ENCODE measurements at places on chromosomes 1 and 21.
A peak's percentile ranks its signal among the peaks of the same experiment; 100 is the strongest.

DNA sequence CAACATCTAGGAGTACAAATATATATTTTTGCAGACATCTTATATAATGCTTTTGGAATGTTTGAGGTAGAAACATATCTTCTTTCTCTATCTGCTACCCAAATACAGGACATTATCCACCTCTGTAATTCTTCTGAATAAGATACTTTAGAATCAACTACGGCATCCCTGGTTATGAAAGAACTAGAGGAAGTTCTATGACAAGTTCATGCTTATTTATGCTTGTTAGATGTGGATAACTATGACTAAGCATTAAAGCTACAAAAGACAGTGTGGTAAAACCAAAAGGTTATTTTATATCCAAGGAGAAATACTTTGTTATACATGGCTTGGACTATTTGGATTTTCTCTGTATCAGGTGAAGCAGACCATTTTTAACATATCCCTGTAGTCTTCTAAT, 894.0 kb downstream of the KCNT2 start:
- no peak for DNase-seq

DNA sequence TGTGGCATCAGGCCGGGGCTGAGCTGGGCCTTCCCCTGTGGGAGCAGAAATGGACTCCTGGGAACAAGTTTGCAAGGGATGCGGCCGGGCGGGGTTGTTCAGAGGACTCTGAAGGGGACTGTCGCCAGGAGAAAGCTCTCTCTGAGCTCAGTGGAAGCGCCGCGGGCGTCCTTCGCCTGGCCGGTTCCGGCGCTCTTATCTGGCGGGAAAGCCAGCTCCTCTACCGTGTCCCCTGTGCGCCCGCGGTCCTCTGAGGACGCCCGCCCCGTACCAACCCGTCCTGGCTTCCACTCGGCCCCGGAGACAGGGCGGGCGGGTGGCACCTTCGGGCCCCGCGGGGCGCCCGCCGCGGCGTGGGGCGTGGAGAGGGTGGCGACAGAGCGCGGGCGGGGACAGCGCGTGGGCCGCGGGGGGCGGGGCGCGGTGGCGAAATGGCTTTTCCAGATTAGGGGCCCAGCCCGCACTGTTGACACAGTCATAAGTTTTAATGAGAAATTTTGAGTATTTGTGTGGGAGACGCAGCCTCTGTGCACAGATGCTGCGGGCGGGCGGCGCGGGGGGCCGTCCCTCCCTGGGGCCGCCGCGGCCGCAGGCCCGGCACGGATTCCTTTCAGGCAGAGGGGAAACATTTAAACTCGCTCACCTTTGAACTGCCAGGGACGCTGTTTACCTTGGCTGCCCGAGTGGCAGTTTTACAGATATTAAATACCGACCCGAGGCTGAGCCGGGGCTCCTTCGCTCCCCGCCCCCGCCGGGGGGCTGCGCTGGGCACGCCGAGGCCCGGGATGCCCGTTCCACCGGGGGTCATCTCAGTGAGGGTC, 70.2 kb downstream of the FOXD2 start:
- DNase-seq = no peak

DNA sequence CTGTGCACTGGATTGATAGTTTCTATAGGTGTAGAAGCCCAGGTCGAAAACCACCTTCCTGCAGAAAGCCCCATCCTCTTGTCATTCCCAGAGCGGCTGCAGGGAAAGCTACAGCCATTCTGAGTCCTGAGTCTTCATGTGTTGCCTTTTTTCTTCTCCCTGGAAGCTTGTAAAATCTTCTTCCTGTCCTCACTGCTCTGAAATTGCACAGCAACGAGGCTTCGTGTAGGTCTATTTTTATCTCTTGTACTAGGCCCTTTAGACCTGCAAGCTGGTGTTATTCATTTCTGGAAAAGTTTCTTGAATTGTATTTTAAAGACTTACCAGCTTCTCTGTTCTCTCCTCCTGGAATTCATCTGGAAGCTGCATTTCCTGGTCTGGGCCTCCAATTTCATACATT, 44.2 kb upstream of the ETS2 start:
- no peak for DNase-seq

GRCh38 chr1:156838972-156839371, 19.9 kb downstream of the INSRR start:
- peak; percentile 41 for DNase-seq

GRCh38 chr21:35792569-35793305, 267.6 kb downstream of the SETD4 start:
- no peak for DNase-seq

GRCh38 chr1:200409203-200409760, 554 bp downstream of the ZNF281 start:
- DNase-seq = no peak

GRCh38 chr1:31984419-31985347, 29.0 kb upstream of the KHDRBS1 start:
- DNase-seq = no peak

GRCh38 chr1:69985901-69986439, 219.4 kb downstream of the LRRC40 start:
- DNase-seq = no peak

DNA sequence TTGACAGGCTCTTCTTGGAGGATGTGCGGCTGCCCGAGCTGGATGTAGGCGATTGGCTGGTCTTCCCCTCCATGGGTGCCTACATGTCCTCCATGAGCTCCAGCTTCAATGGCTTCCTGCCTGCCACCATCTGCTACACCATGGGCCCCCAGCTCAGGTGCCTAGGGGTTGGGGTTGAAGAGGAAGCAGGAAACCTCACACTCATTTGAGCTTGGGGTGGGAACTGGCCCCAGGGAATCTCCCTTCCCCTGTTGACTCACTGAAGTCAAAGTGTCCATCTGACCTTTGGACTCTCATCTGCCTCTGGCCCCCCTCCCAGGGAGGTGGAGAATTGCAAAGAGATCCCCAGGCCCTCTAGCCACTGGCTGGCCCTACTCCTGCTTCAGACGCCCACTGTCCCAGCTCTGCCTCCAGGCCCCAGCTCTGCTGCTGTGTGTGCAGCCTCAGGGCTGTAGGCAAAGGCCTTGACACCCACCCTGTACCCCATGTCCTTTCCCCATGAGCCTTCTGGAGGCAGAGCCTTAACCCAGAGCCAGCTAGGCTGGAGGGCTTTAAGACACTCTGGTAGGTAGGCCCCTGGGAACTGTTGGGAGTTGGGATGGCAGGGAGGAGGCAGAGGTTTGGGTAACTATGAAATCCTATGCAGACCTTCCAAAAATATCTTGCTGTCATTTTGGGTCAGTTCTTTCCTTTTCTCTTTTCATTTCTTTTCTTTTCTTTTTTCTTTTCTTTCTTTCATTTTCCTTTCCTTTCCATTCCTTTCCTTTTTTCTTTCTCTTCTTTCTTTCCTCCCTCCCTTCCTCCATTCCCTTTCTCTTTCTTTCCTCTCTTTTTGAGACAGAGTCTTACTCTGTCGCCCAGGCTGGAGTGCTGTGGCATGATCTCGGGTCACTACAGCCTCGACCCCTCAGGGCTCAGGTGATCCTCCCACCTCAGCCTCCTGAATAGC, 66.9 kb upstream of the TINAGL1 start:
- DNase-seq = no peak

DNA sequence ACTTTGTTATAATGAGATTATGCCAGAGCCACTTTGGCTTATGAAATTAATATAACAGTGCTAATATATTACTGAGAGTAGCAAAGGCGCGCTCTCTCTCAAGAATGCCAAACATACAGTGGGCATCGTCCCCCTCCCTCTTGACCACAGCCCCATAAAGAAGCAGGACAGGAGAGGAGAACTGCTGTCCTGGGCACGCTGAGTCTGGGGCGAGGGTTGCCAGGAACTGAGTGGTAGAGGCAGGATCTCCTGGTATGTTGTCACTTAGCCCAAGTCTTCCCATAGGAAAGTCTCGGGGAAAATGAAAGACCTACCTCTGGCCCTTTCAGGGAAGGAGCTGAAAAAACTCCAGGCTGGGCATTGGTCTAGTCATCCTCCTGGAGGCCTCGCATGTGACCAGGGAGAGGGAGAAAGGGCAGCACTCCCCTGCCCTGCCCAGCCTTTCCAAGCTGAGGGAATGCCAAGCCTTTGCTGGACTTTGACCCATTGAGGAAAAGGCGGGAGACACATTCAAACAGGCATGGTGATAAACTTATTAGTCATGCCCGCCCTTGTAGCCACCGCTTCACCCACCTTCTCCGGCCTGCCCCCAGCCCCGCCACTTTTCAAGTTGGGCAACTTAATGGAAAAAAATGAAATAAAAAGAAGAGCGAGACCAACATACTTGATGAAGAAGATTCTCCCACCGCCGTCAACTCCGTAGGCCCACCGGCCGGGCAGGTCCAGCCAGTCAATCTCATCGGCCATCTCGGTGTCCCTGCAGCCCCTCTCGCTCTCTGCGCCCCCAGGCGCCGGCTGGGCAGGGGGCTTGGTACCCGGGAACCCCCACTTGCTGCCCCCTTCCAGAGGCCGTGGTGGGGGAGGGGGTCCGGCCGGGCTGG, 17.4 kb upstream of the PLEKHA6 start:
- DNase-seq = no peak

- no peak for DNase-seq
Observed at GRCh38 chr1:216749232-216749631, 26.0 kb upstream of the ESRRG start.

GRCh38 chr1:94218332-94218731, 19.1 kb downstream of the ARHGAP29 start:
- no peak for DNase-seq

GRCh38 chr1:196976278-196976677, 1.1 kb upstream of the CFHR5 start:
- DNase-seq = no peak

- peak; percentile 81 for DNase-seq
Observed at GRCh38 chr21:15753741-15754140, 24.0 kb downstream of the USP25 start.

GRCh38 chr1:109357616-109358015, 40.1 kb downstream of the SORT1 start:
- DNase-seq = no peak

- DNase-seq = no peak
Observed at GRCh38 chr1:175413367-175413766, 220.8 kb upstream of the KIAA0040 start.

GRCh38 chr1:7250176-7250575, 464.9 kb downstream of the CAMTA1 start:
- DNase-seq = no peak

- DNase-seq = no peak
Observed at GRCh38 chr21:29613021-29613420, 314.3 kb downstream of the BACH1 start.

DNA sequence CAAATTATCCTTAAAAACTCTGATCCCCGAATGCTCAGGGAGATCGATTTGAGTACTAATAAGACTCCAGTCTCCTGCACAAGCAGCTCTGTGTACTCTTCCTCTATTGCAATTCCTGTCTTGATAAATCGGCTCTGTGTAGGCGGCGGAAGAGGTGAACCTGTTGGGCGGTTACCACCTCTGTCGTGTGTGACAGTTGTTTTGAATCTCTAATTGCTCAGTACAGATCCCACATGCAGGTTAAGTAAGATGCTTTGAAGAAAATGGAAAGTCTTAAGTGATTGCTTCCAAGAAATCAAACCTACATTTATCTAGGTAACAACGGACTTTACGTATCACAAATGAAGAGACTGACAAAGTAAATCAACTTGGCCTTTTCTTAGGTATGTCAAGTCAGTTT, 35.5 kb downstream of the COA6 start:
- DNase-seq = no peak
